ENCODE measurements at places on chromosomes 3 and 15.

DNA sequence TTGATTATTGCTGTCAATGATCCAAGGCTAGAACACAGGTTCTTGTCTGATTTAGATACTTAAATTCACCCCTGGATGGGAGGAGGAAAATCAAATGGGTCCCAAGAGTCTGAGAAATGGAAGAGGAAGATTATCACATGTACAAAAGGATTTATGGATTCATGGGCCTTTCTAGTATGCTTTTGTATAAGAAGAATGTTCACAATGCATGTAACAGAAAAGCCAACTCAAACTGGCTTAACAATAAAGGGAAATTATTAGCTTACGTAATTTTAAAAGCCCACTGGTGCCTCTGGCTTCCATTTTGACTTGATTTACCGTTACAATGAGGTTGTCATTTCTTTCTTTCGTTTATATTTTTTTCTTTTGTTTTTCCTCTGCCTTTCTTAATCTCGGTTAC, 782.5 kb upstream of the GRM7 start:
- no peak for DNase-seq

DNA sequence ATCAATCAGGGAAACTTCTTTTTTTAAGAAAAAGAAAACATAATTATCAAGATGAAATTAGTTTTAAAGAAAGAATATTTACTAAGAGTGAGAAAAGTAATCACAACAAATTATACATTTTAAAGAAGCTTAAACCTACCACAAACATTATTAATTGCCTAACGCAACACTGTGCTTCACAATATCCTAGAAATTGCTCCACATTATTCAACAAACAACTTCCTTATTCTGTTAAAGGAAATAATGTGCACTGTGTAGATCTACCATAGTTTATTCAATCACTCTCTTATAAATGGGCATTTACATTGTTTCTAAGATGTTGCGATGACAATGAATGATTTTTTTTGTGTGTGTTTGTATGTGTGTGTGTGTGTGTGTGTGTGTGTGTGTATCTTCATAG, 525.9 kb upstream of the KCNMB2 start:
- DNase-seq: no peak

- no peak for DNase-seq
Observed at GRCh38 chr3:107684431-107684925, 161.7 kb downstream of the BBX start.

DNA sequence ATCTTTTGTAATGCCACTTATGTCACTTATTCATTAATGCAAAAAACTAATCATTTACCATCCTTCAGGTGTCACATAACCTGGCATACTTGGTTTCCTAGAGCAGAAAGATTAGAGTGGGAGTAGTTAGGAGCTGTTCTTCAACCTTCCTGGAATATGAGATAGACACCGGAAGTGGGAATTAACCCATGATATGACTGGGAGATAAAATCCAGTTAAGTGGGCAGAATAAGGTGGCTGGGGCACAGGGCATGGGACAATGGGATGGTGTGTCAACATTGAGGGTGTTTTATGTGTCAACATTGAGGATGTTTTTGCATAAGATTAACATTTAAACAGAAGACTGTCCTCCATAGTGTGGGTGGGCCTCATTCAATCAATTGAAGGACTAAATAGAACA, 94.3 kb upstream of the CBLB start:
- no peak for DNase-seq

GRCh38 chr3:138681463-138682220, 73.1 kb downstream of the FAIM start:
- DNase-seq: no peak

GRCh38 chr15:93042691-93043378, 46.2 kb downstream of the RGMA start:
- DNase-seq: no peak

GRCh38 chr3:171649267-171649666, 161.0 kb downstream of the PLD1 start:
- no peak for DNase-seq

GRCh38 chr3:15405448-15406050, 21.8 kb downstream of the METTL6 start:
- peak; percentile 40 for DNase-seq

GRCh38 chr3:122727294-122727693, 46.7 kb downstream of the PARP14 start:
- DNase-seq: no peak

GRCh38 chr15:72540606-72541237, 66.6 kb downstream of the ARIH1 start:
- no peak for DNase-seq

DNA sequence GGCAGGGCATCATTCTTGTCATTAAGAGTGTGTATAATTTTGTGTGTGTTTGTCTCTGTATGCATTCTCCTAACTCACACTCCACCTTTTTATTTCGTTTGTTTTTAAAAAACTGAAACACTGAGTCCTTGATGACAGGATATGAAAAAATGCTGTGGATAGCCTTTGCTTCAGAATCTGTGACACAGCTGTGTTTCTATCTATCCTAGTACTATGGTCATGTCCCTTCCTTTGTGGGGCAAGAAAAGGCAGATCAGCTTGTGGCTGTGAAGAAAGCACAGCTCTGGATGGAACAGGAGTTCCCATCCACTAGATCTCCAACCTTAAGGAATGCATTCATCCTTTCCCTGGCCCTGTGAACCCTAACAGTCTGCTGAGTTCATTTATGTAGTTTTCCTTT, 60.3 kb downstream of the OTOL1 start:
- no peak for DNase-seq

GRCh38 chr15:100281096-100281917, 60.5 kb downstream of the ADAMTS17 start:
- no peak for DNase-seq
